T-helper 17 cell (primary cell): ENCODE measurements at places on chromosomes 5 and 9.

DNA sequence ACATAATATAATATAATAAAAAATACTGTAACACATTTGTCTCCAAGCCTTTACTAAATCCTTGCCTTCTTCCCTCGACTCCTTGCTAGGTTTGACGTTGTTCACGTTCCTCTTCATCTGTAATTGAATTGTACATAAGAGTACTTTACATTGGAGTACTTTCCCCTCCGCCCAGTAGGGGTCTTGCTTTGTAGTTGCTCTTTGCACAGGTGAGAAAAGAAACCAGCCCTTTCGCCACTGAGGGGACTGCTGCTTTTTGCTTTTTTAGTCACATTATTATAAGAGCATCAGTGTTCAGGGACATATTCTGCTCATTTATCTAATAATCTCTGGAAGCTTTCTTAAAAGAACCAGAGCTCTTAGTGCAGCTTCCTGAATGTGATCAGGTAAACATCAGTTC lies 115.0 kb downstream of the CETN3 start:
- DNase-seq = no peak

- no peak for DNase-seq
Observed at GRCh38 chr5:118956727-118957126, 31.6 kb downstream of the DTWD2 start.

DNA sequence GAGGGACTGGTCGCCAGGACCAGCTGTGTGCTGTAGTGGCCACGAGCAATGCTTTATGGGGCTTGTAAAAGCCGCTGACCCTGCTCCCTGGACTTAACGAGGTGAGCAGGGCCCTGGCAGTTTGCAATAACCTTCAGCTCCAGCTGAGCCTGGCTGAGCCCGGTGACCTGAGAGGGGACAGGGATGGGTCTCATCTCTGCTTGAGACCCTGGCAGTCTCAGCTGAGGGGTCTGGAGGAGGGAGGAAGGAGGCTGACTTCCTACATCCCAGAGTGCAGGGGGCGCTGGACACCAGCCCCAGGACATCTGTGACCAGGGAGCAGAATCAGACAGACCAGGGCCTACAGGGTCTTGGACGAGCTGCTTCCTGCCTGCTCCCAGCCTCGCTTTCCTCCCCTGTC lies 277.5 kb upstream of the MVB12B start:
- DNase-seq = no peak

GRCh38 chr9:127963359-127964064 lies 17.3 kb downstream of the EEIG1 start:
- no peak for DNase-seq
